ENCODE measurements at places on chromosomes 7 and 10.

DNA sequence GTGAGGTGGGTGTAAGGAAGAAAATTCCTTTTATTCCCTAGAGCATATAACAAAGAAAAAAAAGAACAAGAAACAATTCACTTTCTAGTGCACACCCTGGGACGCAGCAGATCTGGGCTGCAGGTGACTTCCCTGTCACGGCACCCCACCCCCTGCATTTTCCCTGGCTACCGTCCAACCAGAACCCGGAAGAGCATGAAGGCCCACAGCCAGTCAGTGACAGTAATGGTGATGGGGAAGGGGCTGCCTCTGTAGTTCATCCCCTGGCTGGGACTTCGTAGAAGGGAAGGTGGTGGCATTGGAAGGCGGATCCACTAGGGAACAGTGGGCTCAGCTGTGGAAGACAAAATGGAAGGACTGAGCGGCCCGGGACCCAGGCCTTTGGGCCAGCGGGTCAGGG lies 236.7 kb downstream of the BUB3 start:
- H3K36me3 ChIP-seq = no peaks in the 10 kb centered on the region
- no peak overlapping the region for H3K27ac ChIP-seq
- DNase-seq = no peak
- no peaks in the 10 kb centered on the region for H3K4me1 ChIP-seq

- H3K27ac ChIP-seq = no peak overlapping the region
- no peak overlapping the region for H3K4me3 ChIP-seq
- no peak for DNase-seq
- H3K27me3 ChIP-seq = no peaks in the 10 kb centered on the region
- no peaks in the 10 kb centered on the region for H3K36me3 ChIP-seq
These were observed 461.2 kb upstream of the MBL2 start for GRCh38 chr10:53233749-53234148.

DNA sequence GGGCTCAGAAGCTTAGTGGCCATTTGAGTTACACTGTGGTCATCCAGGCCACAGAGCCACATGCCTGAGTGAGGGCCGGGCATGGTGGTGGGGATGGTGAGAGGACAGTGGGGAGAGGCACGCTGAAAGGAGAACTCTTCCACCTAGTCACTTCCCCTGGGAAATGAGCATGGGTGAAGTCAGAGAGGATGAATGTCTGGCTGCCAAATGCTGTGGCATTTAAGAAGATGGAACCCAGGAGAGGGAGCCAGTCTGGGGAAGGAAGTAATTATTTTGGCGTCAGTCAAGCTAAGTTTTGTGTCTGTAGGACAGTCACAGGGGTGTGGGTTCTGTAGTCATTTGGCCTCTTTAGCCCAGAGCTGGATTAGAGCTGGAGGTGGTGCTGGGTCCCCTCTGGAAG lies 86.0 kb upstream of the PODXL start:
- H3K4me1 ChIP-seq = no peaks in the 10 kb centered on the region
- no peak for DNase-seq
- no peak overlapping the region for H3K4me3 ChIP-seq
- no peaks in the 10 kb centered on the region for H3K36me3 ChIP-seq
- no peaks in the 10 kb centered on the region for H3K27me3 ChIP-seq
- no peak overlapping the region for H3K27ac ChIP-seq

DNA sequence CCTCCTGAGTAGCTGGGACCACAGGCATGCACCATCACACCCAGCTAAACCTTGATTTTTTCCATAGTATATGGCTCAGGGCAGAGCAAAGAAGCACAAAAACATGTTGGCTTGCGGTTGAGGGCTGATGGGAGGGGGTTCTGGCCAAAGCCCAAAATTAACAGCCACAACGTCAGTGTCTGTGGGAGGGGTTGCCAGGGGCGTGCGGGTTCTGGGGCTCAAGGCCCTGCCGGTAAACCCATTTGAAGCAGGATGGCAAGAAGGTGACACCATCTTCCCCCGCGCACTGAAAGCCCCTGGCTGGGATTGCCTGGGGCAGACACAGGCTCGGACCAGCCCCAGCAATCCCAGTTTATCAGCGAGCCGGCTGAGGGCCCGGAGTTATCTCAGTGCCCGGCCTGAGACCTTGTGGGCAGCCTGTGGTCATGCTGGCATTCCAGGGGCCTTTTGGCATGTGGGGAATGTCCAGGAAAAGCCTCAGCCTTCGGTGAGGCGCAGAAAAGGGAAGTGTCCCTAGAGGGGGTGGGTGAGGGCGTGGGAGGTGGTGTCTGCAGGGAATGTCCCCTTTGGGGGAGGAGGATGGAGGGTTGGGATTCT lies 167.7 kb upstream of the TNRC18 start:
- DNase-seq = no peak
- no peaks in the 10 kb centered on the region for H3K36me3 ChIP-seq
- H3K4me1 ChIP-seq = peaks cover 53% of the 10 kb centered on the region

DNA sequence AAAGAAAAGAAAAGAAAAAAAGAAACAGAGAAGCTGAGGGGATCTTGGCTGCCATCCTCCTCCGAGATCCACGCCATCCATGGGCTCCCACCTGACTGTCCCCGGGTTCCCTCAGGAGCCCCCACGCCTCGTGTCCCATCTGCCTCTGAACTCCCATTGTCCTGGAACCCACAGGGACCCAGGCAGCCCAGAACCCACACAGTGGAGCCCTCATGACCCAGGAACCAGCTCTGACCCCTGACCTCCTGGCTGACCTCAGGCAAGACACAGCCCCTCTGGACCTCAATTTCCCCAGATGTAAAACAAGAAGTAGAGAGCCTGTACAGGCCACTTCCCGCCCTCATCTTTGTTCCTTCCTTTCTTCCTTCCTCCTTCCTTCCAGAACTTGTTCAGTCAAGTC lies 40.4 kb downstream of the RASGEF1A start:
- peaks cover 68% of the 10 kb centered on the region for H3K4me1 ChIP-seq
- no peaks in the 10 kb centered on the region for H3K36me3 ChIP-seq
- H3K27me3 ChIP-seq = no peaks in the 10 kb centered on the region
- peak overlapping the region; percentile 90 for H3K27ac ChIP-seq

GRCh38 chr7:41501006-41501405 lies 201.9 kb downstream of the INHBA start:
- no peak overlapping the region for H3K4me3 ChIP-seq
- DNase-seq = no peak
- no peaks in the 10 kb centered on the region for H3K36me3 ChIP-seq

DNA sequence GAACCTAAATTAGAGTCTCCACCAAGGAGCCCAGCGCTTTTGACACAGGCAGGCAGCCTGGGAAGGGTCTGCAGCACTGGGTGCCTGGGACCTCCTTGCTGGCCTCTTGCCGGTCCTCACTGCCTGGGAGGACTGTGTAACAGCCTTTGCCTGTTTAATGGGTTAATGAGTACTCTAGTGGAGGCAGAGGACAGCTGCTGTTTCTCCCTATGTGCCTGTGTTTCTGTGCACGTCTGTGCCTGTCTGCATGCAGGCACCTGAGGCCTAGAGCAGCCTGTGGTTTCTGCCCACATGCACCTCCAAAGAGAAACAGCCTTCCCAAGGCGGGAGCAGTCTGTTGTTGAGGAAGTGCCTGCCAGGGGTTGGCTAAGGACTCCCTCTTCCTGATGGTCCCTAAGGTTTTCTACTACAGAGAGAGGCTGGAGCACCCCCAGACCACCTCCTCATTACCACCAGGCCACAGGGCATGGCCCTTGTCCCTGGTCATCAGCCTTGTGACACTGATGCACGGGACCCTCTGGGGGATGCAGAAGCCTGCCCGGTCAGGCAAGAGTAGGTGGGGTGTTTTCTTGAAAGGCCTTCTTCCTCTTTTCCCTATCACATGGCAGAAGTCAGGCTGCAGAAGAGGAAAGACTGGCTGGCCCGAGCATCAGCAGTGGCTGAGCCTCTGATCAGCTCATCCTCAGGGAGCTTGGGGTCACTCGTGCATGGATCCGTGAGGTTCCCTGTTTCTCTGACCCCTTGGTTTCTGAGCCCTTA lies 14.2 kb downstream of the SLC29A3 start:
- peak overlapping the region; percentile 54 for H3K27ac ChIP-seq
- H3K4me1 ChIP-seq = peaks cover 12% of the 10 kb centered on the region
- H3K27me3 ChIP-seq = no peaks in the 10 kb centered on the region
- no peaks in the 10 kb centered on the region for H3K36me3 ChIP-seq

All from tibial nerve (tissue), 4 donors.